ENCODE measurements at places on chromosomes 6 and 20.

DNA sequence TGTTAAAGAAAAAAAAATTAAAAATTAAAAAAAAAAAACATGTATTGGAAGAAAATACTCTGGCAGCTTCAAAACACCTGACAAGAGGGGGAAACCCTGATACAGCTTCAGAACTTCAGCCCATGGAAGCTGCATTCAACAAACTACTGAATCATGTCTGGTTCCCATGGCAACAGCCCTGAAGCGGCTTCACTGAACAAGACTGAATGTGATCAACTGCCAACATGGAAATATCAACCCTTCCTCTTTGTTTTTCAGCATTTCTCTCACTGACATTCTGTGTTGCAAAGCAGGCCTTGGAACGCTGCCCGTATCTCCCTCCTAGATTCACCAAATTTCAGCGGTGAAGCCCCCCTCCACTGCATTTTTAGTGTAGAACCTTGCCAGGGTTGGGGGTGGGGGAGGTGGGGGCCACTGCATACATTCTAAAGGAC, 91.3 kb upstream of the SHLD1 start:
- DNase-seq = no peak

- DNase-seq = no peak
Observed at GRCh38 chr6:104579310-104579863, 280.3 kb downstream of the HACE1 start.

- no peak for DNase-seq
Observed at GRCh38 chr20:17499041-17499440, 32.1 kb downstream of the BFSP1 start.

DNA sequence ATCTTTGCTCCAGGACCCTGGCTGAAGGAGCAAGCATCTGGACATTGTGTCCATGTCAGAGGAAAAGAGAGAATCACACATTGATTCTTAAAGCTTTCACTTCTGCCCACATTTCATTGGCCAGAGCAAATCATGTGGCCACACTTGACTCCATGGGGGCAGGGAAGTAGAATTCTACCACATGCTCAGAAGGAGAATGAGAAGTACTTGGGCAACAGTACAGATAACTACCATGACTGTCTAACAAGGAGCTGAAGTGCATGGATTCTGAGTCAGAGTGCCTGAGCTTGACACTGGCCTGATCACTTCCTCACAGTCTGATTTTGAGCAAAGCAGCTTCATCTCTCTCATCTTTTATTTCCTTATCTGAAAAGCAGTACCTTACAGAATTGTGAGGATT, 38.6 kb downstream of the GHRH start:
- DNase-seq = no peak

- no peak for DNase-seq
Observed at GRCh38 chr6:158072083-158072721, 90.5 kb downstream of the SYNJ2 start.

DNA sequence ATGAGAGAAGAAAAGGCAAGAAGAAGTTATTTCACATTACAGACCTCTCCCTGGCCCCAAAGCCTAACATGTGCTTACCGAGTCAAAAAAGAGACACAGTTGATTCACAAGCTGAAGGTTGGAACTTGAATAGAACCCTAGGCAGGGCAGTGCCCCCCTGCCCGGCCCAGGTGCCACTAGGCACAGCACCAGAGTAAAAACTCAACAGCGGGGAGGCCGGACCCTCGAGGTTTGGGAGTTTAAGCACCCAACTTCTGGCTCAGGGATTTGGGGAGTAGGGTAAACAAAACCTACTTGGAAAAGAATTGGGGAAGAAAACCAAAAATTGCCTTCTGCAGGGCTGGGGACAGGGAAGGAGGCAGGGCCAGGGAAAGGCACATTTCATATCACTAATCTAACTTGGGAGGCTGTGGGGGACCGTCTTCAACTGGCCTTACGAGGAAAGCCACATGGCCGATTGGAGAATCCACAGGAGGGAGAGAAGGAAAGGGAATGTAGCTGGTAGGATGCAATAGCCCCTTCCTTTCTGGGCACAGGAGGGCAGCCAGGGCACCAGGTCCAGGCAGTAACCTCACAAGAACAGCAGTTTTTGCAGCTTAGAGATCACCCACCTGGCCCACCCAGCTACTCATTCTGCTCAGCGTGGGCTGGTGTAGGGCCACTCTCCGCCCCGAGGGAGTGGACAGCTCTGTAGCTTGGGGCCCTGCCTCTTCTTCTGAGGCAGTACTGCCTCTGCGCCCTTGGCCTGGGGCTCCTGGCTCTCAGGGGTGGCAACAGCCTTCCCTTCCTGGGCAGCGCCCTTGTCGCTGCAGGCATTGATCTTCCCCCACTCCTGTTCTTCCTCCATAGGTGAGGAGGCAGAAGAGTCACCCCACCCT, 1.8 kb upstream of the HEBP2 start:
- no peak for DNase-seq

- DNase-seq = no peak
Observed at GRCh38 chr6:52227495-52227894, 16.8 kb downstream of the IL17F start.

DNA sequence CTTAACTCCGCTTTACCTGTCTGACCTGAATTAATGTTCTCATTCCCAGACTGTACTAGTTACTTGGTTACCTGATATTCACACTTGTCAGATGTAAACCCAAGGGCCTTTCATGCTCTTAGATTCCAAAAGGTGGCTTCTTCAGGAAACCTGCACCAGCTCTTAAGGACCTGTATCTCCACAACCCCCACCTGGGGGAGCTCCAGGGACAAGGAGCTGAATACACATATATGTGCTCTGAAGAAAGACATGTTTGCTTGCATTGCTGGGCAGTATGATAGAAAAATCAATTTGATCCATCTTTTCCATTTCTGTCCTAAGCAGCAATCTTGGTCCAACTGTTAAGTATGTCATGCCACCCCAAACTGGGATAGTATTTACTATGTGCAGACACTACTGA, 64.8 kb upstream of the POU3F2 start:
- DNase-seq = peak; percentile 48

Measured in NCI-H1436 treated with DMSO at 0.1 percent for 48 hours (cell line).